ENCODE measurements at places on chromosomes 13 and 19. TPM values are rescaled to one million over a fixed set of nuclear protein-coding genes. Genes with fewer than 3 reads are reported as not detected.
A peak's percentile ranks its signal among the peaks of the same experiment; 100 is the strongest.

The SMIM44 gene
- total RNA-seq = not detected

The SYNGR4 gene
- total RNA-seq = not detected

The ZNF507 gene
- total RNA-seq = 10.5 TPM

- no peak for DNase-seq
Observed at GRCh38 chr13:112981451-112981850, 12.4 kb downstream of the MCF2L start.

- DNase-seq = peak; percentile 74
Observed at GRCh38 chr19:36141039-36141927, 1.4 kb downstream of the CAPNS1 start.

DNA sequence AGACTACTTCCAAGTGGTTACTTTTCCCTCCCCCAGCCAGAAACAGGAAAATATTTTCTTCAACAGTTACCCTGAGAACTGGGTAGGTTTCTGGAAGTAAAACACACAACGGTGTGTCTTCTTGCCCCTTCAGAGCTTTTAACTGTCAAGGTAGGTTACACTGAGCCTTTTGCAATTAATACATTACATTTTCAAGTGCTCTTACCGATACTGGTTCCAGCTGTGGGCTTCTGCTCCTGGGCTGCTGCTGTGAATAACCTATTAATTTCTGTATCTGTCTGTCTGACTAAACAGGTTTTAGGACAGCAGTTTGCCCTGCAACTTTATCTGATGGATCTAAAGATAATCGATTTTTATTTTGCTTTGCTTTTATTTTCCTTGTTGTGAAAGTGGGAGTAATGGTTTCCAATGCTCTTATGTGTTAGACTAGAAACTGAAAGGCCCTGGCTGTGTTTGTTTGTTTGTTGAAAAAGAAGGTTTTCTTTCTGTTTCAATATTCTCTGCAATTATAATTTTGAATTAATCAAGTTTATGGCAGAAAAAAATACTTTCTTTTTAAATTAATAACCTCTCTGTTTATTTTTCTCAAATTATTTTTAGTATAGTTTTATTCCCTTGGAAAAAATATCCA lies 196.7 kb upstream of the SLITRK6 start:
- DNase-seq = no peak

DNA sequence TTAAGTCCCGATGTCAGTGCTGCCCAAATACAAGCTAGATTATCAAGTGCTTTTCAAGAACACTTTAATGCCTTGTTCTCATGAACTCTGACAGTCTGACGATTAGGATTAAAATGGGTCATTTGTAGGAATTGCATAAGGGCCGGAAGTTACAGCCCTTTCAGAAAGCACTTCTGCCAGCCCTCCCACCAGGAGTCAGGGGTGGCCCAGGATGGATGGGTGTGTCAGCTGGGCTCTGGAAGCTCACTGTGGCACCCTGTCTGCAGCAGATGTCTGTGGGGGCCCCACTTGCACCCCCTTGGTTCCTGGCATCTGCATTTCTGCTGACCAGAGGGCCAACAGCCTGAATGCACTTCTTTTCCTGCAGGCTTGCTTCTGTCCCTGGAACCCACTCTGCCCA lies 712.7 kb downstream of the UQCRFS1 start:
- no peak for DNase-seq

- no peak for DNase-seq
Observed at GRCh38 chr13:57815600-57815999, 184.1 kb downstream of the PCDH17 start.

All from dermis microvascular lymphatic vessel endothelial cell (primary cell).